NCI-H2171 treated with DMSO at 0.1 percent for 48 hours (cell line): ENCODE measurements at places on chromosomes 1 and 21.
A peak's percentile ranks its signal among the peaks of the same experiment; 100 is the strongest.

DNA sequence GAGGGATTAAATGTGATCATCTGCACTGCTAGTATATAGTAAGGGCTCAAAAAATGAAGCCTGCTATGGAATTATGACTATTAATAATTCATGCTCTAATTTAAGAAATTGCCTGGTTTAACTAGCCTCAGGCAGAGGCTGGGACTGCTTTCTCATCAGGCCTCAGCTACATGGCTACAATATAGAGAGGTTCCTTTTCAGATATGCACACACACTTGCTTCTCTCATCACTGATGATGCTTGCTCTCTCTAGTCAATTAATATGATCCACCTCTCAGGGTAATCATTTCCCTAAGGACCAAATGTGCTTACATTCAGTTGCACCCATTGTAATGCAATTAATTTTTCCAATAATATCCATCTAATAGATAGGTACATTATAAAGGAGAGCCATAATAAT is 324.9 kb upstream of the ST6GALNAC5 start:
- no peak for DNase-seq

DNA sequence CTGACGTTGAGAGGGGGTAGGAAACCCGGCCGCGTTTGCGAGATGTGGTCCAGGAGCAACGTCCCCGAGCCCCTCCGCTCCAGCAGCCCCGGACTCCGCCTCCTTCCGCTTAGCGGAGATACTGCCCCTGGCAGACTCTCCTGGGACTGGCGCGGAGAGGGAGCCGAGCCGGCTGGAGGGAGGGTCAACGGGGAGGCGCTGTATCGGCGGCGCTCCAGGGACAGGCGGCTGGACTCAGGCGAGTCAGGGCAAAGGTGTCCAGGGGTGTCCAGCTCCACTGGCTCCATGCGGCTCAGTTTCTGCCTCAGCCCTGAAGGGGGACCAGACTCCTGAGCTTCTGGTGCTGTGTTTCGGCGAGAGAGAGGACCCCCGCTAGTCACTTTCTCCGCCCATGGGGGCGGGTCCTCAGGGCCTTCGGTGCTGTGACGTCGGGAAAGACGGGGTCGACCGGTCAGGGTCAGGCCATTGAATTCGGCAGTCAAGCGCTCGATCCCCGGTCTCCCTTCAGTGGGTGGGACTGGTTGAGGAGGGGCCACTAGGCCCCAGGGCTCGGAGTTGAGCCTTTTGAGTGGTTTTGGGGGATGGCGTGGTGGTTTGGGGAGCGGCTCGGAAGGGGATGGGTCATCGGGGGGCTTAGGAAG is 2.8 kb upstream of the LIX1L start:
- DNase-seq = peak; percentile 73

- DNase-seq = no peak
These were observed 38.4 kb upstream of the FOXO6 start for GRCh38 chr1:41322835-41323234.

DNA sequence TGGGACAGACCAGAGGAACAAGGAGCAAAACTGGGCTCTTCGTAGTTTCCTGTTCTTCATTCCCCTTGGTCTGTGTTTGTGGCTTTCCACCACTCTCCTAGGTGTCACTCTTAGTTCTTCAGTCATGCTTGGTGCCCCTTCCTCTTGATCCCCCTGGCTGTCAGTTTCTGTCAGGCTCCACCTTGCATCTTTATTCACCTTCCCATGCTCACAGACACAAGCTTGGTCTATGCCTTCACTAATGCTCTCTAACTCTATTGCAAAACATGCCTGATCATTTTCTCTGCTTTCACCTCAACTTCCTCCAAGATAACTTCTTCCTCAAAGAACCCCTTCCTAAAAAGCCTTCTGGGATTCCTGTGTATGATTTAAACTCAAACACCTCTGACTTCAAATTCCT is 122.9 kb downstream of the GLUL start:
- DNase-seq = no peak

GRCh38 chr1:21655259-21655658 is 13.9 kb downstream of the RAP1GAP start:
- DNase-seq = no peak

- no peak for DNase-seq
These were observed 124.9 kb upstream of the TNFSF4 start for GRCh38 chr1:173332026-173332425.

- DNase-seq = no peak
These were observed 63.1 kb downstream of the CDC42BPA start for GRCh38 chr1:227255086-227255732.

DNA sequence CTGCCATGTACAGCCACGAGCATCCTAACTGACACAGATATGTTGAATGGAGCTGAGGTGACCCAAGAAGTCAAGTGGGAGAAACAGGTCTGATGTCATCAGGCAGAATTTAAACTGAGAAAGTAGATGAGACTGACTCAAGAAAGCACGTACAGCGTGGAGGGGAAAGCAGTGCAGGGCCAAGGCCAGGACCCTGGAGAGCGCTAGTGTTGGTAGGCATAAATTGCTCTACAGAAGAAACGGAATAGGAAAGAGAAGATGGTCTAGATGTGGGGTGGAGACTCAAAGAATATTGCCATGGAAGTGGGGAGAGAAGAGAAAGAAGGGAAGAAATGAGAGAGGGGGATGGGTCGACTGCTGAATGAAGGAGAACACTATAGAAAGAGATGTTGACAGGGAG is 45.3 kb upstream of the GJB5 start:
- DNase-seq = no peak

- no peak for DNase-seq
These were observed 41.7 kb downstream of the UTP25 start for GRCh38 chr1:209869291-209870149.

DNA sequence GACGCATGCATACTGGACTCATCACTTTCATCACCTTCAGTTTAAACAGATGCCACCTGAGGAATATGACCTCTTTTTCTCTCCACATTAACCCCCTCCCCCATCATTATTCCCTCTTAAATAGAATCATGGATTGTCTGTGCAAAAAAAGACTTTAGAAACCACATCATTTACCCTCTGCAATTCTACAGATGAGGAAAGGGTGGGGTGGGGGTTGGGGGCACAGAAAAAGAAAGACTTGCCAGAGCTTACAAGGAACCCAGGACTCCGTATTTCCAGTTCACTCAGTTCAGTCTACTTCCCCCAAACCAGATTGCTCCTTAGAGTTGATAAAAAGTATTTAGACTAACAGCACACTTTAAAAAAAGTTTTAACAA is 26.2 kb upstream of the NFIA start:
- peak; percentile 52 for DNase-seq

DNA sequence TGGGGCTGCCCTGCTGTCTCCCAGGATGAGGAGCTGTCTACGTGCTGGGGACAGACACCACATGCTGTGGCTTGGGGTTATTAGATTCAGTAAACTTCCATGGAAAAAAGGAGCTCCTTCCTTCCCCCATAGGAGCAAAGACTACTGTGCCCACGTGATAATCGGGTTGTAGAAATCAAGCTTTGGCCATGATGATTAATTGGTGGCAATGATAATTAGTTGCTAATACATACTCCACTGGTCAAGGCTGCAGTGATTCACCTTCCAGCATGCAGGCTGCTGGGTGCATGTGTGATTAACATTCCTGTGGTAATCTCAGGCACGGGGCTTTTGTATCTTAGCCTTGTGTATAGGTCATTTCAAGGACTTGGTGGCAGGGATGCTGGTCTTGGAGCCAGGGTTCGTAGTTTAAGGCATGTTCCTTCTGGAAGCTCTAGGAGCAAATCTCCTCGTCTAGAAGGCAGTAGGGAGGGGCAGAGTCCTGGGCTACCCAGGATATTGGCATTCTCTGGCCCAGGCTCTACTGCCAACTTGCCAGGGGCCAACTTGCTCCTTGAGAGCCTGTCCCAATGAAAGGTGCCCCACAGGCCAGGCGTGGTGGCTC is 41.4 kb downstream of the TMCO4 start:
- DNase-seq = no peak

DNA sequence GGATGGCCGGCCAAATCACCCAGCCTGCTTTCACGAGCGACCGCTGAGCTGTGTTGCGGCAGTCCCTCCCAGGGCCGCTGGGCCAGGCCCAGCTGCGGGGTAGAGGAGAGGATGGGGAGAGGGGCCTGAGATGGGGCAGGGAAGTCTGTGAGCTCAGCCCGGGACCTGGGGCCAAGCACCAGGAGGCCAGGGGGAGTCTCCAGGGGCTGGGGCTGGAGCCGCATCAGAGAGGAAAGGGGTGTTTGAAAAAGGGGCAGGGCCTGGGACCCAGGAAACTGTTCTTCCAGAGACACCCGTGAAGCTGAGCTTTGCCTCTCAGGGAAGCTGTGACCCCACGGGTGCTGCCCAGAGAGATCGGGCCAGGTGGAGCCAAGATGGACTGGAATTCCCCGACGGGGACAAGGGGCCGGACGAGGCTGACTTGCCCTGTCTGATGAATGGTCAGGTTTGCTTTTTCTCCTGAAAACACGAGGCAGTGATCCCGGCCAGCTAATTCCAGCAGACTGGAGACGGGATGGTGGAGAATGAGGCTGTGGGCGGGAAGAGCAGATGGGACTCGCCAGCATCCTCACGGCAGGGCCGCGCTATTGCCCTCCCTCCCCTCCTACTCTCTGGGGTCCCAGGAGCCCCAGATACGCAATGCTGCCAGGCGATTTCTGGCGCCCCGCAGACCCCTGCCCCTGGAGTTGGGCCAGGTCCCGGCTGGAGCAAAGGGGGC is 40.3 kb upstream of the COL18A1 start:
- DNase-seq = no peak

DNA sequence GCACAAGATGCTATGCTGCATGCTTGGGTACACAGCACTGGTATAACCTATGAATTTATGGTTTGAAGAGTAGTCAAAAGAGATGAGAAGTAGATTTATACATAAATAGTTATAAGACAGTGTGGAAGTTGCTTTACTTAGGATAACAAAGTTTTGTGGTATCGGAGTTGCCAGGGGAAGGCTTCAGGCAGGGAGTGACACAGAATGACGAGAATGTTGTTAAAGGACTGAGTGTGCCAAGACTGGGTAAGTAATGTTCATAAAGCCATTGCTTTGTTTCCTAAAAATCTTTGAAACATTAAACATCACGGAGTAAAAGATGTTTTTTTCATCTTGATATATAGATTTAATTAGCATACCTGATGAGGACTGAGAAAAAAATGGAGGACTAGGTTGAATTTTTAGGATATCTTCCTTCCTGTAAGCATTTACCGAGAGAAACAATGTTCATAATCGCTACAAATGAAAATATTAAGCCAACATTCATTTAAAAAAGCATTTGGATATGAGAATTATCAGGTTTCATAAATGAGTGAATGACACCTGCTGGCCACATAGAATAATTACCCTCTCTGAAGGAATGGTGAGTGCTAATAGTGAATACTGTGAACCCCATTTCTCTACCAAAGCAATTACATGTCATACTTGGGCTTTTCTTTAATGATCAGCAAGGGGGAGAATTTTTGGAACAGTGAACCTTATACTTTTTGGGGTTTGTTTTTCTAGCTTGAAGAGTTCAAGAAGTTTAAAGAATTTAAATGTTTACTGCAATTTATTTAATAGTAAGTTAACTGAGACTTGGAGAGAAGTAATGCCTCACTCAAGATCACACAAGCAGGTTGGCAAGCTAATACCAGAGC is 28.4 kb downstream of the EXTL2 start:
- peak; percentile 62 for DNase-seq
